T-helper 9 cell (primary cell): ENCODE measurements at places on chromosomes 1 and 21.

GRCh38 chr1:162755306-162755705 lies 35.2 kb upstream of the HSD17B7 start:
- no peak for DNase-seq

- DNase-seq, result peak; percentile 84
These were observed 11.4 kb downstream of the UBASH3A start for GRCh38 chr21:42414928-42415769.

GRCh38 chr1:119929643-119930315 lies 33.5 kb upstream of the ADAM30 start:
- DNase-seq, result no peak

DNA sequence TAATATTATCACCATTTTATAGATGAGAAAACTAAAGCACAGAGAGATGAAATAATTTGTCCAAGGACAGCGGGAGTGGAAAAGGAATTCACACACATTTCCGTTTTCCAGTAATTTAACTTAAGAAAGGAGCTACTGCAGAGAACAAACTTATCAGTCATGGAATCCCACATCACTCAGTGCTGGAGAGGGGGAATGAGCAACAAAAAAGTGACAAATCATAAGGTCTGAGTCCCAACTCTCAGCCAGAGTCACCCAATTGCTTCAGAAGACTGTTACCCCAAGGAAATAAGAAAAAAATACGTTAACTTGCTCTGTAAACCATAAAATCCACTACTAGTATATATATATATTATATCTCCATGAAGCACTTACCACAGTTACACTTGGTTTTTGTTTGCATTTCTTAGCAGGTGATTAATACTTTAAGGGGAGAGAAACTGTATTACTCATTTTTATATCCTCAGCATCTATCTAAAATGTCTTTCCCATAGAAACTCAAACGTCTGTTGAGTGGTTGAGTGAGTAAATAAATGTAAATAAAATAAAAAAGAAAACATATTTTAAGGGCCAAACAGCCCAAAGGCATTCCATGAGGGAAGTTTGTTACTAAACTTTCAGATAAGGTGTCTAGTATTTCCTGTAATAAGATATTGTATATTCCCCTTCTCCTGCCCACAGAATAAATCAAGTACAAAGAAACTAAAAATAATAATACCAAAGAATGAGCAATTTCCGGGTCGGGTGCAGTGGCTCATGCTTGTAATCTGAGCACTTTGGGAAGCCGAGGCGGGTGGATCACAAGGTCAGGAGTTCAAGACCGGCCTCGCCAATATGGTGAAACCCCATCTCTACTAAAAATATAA lies 76.8 kb downstream of the SLC45A1 start:
- peak; percentile 14 for DNase-seq

DNA sequence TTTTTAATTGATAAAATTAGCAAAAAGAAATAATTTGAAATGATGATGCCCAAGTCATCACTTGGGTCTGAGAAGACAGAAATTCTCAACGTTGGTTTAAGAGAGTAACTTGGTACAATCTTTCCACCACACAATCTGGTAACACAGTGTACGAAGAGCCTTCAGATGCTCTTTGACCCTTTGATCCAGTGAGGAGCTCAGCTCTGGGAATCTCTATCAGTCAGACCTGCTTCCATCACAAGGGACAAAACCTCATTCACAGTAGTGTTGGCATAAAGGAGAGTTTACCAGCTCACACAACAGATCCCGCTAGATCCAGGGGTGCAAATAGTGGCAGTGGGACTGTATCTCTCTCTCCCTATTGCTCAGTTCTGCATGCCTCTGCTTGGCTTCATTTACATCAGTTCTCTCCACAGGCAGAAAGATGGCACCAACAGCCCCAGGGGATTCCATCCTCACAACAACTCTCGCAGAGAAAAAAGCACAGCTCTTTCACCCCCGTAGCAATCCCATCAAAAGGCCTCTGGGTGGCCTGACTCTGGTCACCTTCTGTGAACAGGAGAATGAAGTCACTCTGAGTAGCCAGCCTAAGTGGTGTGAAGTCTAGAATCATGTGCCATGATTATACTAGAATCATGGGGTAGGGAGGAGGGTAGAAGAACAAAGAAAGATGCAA lies 119.7 kb downstream of the ZNF281 start:
- DNase-seq, result no peak

GRCh38 chr1:174322202-174322862 lies 125.4 kb upstream of the GPR52 start:
- no peak for DNase-seq

DNA sequence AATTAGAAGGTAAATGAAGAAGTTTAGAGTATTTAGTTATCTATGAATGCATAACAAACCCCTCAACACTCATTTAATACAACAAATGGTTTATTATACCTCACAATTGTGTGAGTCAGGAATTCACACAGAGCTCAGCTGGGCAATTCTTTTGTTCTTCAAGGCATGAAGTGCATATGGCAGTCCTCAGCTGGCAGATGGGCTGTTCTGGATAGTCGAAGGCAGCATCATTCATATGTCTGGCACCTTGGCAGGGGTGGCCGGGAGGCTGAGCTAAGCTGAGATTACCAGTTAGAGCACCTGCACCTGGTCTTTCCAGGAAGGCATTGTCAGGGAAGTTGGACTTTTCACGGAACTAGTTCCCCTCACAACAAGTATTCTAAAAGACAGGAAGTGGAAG lies 286.2 kb upstream of the DUSP10 start:
- DNase-seq, result no peak

DNA sequence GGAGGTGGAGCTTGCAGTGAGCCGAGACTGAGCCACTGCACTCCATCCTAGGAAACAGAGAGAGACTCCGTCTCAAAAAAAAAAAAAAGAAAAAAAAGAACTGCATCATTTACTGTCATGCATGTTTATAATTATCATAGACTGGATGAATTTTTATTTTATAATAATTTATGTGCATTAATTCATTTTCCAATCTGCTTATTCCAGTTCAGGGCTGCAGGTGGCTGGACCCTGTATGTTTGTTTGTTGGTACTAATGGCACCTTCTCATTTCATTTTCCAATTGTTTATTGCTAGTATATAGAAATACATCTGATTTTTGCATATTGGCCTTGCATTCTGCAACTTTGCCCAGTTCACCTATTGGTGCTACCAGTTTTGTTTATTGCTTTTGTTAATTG lies 19.0 kb upstream of the SOX13 start:
- DNase-seq, result no peak

GRCh38 chr1:27626031-27626935 lies 8.7 kb downstream of the FGR start:
- DNase-seq, result no peak

GRCh38 chr1:56189946-56190805 lies 389.2 kb downstream of the PLPP3 start:
- no peak for DNase-seq

- no peak for DNase-seq
These were observed 7.7 kb upstream of the DMBX1 start for GRCh38 chr1:46481961-46482360.

DNA sequence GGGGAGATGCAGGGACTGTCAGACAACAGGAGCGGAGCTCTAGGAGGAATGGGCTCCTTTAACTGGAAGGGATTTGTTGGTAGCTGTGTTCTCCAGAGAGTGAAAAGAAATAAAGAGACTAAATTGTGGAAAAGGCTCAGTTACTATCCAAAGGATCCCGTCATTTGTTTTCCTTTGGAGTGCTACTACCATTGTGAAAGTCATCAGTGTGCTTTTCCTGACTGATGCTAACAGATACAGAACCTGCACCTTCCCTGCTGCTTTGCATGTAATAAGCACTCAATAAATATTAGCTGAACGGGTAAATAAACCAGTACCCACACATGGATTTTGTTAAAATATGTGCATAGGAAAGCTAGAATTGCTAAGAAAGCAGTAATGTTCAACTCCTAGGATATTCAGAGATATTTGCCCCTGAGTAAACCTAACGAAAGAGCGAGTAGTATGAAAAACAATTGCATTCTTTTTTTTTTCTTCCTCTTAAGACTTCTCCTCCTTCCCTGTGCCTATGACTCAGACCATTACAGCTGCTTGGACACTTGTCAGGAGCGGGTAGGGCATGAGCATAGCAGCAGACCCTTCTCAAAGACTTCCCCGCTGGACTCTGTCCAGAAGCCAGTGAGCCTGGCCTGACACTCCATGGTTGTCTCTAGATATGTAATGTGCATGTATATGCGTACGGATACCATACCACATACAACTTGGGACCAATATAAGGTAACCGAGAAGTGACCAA lies 41.7 kb downstream of the PTGFRN start:
- DNase-seq, result no peak

DNA sequence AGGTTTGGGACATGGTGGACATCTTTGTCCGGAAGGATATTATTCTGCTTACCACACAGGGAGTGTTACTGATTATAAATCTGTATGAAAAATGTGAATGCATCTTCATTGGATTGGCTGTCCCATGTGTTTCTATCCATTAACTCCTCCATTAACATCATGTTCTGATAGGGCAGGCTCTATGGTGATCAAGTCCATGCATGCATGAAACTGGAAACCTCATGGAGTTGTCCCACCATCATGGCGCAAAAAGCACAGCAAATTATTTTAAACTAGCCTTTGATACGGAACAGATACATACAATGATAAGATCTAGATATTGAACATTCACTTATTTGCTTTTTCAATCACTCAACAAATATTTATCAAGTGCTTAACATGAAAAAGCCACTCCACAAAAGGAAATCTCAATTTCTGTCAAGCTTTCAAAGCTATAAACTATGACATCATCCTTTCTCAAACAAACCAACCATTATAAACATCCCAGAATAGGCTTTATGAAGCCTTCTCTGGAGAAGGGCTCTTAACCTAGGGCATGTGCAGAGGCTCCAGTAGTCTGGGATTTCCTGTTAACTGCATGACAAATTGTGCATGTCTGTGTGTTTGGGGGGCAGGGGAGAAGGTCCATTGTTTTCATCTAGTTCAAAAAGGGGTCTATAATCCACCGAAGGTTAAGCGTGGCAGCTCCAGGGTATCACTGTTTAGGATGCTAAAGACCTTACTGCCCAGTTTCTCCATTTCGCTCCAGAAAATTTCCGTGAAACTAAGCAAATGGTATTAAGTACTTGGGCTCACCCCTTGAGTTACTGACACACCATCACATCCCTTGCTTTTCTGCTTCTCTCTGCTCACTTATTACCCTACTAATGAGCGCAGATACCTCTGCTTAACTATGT lies 46.1 kb downstream of the ADAMTS1 start:
- no peak for DNase-seq

DNA sequence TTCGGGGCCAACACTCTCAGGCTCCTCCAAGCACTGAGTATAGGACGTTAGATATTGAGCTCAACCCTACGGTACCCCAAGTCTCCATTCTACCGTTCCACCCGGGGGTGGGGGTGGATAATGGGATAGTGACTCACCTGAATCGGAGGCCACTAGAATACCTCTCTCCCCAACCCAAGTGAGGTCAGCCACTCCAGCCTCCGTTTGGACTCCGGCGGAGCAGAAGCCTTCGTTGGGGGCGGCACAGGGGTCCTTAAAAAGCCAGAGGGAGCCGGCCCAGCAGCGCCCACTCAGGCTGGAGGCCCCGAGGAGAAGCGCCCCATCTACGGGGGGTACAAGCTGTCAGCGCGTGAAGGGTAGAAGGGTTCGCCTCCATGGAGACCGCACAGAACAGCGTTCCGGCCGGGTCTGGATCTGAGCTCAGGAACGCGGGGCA lies 556 bp downstream of the WDR77 start:
- no peak for DNase-seq

GRCh38 chr1:110106013-110106941 lies 6.0 kb upstream of the UBL4B start:
- peak; percentile 35 for DNase-seq
